NCI-H226 (cell line): ENCODE measurements at places on chromosomes 7 and 10.

GRCh38 chr7:30750683-30751650 is 968 bp upstream of the INMT start:
- DNase-seq = no peak

GRCh38 chr10:13613519-13613918 is 26.8 kb downstream of the PRPF18 start:
- peak; percentile 20 for DNase-seq

GRCh38 chr10:17562614-17563013 is 54.6 kb downstream of the HACD1 start:
- DNase-seq = no peak

DNA sequence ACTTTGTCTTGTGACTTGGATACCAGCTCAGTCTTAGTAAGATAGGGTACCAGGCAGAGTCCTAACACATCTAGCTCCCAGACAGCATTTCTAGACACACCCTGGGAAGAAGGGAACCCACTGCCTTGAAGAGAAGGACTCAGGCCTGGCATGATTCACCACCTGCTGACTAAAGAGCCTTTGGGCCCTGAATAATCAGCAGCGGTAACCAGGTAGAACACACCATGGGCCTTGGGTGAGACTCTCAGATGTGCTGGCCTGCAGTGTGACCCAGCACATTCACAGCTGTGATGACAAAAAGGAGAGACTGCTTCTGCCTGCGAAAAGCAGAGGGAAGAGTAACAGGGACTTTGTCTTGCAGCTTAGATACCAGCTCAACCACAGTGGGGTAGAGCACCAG is 10.4 kb upstream of the TNKS2 start:
- DNase-seq = no peak

GRCh38 chr7:35802649-35803048 is 1.8 kb downstream of the SEPTIN7 start:
- DNase-seq = no peak

- no peak for DNase-seq
These were observed 17.6 kb upstream of the SFR1 start for GRCh38 chr10:104104418-104104817.

DNA sequence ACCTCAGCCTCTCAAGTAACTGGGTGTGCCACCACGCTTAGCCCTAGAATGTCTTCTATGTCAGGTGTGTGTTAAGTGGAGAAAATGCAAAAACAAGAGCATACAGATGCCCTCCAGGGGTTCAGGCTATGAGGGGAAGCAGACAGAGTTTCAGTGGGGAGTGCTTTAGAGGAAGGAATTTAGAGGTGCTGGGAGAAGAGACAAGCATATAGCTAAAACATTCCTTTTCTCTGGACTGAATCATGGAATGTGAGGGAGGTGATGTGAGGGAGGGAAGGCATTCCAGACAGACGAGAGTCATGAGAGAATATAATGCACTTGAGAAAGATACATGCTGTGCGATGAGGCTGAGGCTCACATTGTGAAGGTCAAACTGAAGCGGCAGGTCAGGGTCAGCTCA is 6.6 kb upstream of the ZNF786 start:
- DNase-seq = peak; percentile 86

DNA sequence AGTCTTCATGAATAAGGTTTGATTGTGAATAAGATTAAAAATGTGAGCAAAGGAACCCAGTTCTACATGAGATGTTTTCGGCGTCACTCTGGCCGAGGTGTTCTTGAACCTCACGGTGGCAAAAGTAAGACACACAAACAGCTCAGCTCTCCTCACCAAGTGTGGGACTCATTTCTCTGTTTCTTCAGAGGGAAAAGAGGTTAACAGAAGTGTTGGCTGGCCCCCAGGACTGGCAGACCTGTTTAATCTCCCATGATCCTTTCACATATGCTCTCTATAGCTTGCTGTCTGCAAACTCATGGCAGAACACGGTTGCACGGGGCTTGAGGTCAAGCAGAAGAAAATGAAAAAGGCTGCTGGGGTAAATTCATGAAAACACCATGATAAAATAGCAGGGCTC is 394.4 kb downstream of the CALN1 start:
- no peak for DNase-seq

GRCh38 chr7:70762696-70763095 is 369.2 kb upstream of the GALNT17 start:
- DNase-seq = no peak

GRCh38 chr10:13632440-13632839 is 45.7 kb downstream of the PRPF18 start:
- DNase-seq = no peak

- DNase-seq = no peak
These were observed 83.4 kb downstream of the PRKAG2 start for GRCh38 chr7:151793531-151793951.

DNA sequence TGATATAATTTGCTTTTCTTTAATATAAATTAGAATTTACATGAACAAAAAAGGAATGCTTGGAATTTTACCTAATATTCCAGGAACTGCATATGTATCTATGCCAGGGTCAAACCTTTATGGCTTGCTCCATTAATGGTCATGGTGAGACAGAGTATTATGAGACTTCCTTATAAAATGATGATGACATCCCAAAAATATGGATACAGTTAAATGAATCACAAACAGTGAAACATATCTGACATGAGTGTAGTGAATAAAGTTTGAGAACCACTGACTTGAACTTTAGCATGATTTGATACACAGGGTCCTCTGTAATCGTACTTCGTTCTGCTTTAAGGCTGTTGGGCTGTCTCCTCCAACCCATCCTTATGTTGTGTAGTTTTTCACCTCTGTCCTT is 51.8 kb downstream of the MARCHF5 start:
- peak; percentile 26 for DNase-seq

- no peak for DNase-seq
These were observed 96.2 kb downstream of the ADD3 start for GRCh38 chr10:110103921-110104461.

DNA sequence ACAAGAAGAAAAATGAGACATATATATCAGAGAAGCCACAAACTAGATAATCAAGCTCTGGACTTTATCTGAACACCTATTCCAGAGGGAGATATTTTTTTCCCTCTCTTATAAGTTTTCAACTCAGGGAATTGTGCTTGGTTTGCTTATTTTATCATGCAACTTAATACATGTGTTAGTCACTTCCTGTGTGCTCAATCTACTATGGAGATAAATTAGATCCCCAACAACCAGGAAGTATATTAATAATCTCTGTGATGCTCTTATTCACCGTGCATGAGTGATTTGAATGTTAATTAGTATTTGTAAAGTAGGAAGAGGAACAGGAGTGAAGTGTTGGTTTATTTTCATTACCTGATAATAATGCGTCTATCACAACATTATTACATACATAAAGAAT is 38.8 kb upstream of the ZNF365 start:
- DNase-seq = peak; percentile 7

- DNase-seq = no peak
These were observed 84.2 kb downstream of the TBXAS1 start for GRCh38 chr7:139913021-139913844.
